ENCODE measurements at places on chromosomes 4 and X.

- no peak for DNase-seq
Measured at GRCh38 chr4:142516686-142517526, 329.2 kb downstream of the INPP4B start.

DNA sequence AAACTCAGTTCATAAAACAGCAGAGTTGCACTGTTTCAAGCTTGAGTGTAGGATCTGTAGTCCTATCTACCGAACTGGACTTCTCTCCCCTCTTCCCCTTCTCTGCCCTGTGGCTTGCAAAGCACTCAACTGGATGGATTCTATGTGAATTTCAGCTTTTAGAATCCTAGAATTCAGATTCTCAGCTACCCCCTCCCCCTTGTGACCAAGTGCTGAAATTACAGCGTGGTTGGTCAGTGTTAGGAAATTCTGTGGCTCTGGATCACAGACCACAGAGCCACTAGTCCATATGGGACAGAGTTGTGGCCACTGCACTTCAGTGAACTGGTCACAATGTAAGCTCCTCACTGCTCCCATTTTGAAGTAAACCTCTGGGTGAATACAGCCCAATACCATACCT, 64.6 kb upstream of the TRPC5 start:
- peak; percentile 2 for DNase-seq

- no peak for DNase-seq
Measured at GRCh38 chr4:74282926-74283325, 25.3 kb upstream of the EPGN start.

- DNase-seq = no peak
Measured at GRCh38 chr4:184094532-184095159, 123.0 kb downstream of the ENPP6 start.

- no peak for DNase-seq
Measured at GRCh38 chrX:110723844-110724243, 71.8 kb downstream of the CHRDL1 start.

DNA sequence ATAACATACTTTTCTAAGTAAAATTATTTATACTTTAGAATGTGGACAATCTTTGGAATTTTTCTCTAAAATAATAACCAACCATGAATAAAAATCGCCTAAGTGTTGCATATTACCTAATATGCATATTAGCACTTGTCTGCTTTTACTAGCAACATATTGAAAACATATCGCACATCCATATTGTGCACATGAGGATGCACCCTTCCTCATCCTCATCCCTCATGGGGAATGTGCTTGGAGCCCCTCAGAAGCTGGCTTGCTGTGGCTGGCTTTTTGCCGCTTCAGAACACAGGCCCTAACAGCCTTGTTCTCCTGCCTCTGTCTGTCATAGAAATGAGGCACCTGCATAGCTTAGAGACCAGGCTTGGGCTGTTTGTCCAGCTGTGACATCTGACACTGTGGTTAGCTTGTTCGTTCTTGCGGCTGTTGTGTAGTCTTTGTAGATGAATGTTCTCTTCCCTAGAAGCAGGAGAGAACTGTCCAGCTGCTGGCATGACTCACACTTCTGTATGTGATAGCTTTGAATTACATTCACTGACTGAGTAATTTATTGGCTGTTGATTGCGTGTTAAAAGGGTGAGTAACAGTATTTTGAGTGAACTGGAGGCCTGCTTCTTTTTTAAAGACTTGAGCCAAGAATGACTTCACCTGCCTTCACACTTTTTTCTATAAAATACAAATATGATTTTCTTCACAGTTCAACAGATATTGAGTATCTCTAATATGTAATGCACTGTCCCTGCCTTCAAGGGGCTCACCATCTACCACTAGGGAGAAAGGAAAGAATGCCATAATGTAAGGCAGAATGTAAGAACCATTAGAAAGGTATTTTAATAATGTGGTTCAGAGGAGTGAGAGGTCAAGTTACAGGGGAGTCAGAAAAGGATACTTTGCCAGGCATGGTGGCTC, 81.9 kb downstream of the HMGB2 start:
- peak; percentile 76 for DNase-seq

GRCh38 chr4:76803522-76803921, 94.4 kb downstream of the SOWAHB start:
- DNase-seq = no peak

GRCh38 chrX:11287505-11287904, 5.7 kb upstream of the AMELX start:
- DNase-seq = peak; percentile 26

DNA sequence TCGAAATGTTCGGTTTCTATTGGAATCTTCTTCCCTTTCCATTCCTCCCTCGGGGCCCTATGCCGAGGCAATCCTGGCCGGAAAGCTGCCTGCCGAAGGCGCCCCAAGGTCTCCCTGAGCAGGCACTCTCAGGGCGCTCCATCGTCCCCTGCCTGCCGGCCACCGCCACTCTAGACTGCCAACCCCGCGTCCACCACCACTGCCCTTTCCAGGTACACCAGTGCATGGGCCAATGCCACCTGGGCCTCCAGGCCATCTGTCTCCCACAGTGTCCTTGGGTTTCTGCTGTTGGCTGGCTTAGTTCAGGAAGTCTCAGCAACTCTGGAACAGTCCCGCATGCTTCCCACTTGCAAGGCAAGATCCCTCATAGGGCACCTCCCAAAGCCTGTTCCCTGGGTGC, 14.6 kb downstream of the CTAG1A start:
- DNase-seq = no peak

GRCh38 chr4:112633477-112634235, 3.1 kb downstream of the ZGRF1 start:
- DNase-seq = peak; percentile 50

- DNase-seq = no peak
Measured at GRCh38 chrX:152818356-152818755, 12.2 kb downstream of the CETN2 start.

DNA sequence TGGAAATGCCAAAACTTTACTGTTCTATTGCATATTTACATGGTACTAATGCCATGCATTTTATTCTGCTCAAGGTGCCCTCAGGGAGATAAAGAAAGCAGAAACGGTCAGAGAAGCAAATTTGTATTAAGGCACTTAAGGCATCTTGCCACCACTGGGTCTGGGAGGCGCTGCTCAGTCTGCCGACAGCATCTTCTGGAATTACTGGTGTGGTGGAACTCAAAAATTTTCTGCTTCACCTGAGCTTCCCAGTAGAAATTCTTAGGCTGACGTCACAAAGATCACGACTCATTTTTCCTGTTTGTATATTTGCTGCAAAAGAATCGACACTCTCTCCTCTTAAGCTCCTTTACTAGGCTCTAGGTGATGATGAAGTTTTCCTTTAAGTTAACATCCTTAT, 3.0 kb downstream of the RASSF6 start:
- DNase-seq = no peak

DNA sequence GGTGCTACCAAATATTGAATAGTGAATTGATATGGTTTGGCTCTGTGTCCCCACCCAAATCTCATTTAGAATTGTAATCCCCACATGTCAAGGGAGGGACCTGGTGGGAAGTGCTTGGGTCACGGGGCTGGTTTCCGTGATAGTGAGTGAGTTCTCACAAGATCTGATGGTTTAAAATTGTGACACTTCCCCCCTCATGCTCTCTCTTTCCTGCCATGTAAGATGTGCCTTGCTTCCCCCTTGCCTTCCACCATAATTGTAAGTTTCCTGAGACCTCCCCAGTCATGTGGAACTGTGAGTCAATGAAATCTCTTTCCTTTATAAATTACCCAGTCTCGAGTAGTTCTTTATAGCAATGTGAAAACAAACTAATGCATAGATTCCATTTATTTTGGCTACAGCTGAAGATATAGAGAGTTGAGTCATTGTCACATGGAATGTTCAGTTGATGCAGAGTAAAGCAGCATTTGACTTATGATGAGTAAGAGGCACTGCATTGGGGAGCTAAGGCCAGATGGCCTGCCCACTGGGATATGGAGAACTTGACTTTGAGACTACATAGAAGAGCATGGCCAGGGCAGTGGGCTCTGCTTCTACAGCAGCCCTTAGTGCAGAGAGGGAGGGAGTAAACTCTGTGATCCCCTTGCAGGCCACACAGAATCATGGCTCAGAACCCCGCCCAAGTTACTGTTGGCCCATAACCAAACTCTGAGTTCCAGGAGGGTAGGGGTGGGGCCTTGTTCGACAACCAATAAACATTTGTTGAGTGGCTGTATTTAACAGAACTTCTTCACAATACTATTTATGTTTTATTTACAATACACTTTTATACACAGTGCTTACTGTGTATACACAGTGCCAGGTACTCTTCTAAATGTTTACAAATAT, 34.2 kb downstream of the RAI2 start:
- no peak for DNase-seq

GRCh38 chrX:119411959-119412358, 12.8 kb downstream of the SLC25A43 start:
- DNase-seq = no peak

- DNase-seq = no peak
Measured at GRCh38 chr4:89661173-89661899, 175.6 kb downstream of the SNCA start.

GRCh38 chrX:147803948-147804347, 107.8 kb upstream of the FMR1 start:
- DNase-seq = peak; percentile 28

DNA sequence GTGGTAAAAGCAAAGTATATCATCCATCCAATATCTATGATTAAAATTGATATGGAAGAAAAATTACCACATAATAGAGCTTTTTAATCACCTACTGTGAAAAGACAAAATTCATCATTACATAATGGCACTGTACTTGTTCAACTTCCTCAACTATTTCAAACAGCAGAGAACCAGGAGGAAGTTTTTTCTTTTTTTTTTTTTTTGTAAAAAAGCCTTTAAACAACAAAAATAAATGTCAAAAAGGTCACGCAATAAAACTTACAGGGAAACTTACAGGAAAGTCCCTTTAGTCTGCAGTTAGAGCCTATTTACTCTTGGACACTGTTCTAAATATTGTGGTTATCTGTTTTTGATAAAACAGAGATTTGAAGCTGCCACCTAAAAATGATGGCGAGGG, 4.8 kb downstream of the PDGFC start:
- peak; percentile 41 for DNase-seq

- peak; percentile 82 for DNase-seq
Measured at GRCh38 chr4:158033416-158034120, 139.3 kb downstream of the GASK1B start.

- DNase-seq = no peak
Measured at GRCh38 chr4:13599159-13599558, 28.4 kb downstream of the BOD1L1 start.

DNA sequence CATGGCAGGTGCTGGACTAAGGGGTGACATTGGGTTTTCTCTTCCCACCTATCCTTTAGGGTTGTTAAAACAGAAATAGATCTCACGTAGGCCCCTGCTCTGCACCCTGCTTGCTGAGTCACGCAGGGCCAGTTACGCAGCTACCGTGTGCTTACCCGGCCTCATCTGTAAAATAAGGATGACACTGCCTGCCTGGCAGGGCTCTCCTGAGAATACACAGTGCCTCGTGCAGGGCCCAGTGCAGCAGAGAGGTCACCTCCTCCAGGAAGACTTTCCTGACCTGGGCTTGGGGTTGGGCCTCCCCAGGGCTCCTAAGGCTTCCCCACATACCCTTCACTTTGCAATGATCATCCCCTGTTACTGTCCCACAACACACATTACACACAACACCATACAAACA, 33.6 kb upstream of the JAKMIP1 start:
- DNase-seq = no peak

DNA sequence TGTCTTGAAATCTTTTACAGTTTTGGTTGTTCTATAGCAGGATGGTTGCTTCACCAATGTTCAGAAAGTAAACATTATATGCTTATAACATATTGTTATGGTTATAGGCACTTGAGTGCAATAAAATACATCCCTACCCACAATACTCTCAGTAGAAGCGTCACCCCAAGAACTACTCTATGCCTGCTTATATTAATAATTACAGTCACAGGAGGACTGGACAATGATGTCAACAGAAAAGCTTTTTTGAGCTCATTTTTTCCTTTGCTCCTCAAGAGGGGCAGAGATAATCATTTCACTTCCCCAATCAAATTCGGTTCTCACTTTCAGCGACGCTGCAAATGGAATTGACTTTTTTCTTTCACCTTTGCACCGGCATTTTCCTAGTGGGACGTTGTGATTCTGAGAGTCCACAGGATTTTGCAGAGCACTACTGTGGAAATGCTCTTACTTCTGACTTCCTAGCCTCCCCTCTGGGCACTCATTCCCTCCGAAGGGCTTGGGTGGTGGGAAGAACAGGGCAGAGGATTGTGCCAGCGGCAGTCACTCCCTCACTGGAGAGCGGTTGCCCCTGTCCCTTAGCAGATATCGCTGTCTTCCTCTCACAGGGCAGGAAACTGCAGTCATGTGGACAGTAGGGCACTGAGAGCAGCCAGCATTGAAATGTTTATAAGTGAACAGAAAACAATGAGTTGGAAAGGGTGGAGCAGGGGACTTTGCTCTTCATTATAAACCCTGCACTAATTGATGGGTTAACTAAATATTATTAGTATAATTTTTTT, 24.9 kb upstream of the SGMS2 start:
- peak; percentile 49 for DNase-seq

GRCh38 chrX:116490104-116490503, 27.3 kb upstream of the CT83 start:
- no peak for DNase-seq

DNA sequence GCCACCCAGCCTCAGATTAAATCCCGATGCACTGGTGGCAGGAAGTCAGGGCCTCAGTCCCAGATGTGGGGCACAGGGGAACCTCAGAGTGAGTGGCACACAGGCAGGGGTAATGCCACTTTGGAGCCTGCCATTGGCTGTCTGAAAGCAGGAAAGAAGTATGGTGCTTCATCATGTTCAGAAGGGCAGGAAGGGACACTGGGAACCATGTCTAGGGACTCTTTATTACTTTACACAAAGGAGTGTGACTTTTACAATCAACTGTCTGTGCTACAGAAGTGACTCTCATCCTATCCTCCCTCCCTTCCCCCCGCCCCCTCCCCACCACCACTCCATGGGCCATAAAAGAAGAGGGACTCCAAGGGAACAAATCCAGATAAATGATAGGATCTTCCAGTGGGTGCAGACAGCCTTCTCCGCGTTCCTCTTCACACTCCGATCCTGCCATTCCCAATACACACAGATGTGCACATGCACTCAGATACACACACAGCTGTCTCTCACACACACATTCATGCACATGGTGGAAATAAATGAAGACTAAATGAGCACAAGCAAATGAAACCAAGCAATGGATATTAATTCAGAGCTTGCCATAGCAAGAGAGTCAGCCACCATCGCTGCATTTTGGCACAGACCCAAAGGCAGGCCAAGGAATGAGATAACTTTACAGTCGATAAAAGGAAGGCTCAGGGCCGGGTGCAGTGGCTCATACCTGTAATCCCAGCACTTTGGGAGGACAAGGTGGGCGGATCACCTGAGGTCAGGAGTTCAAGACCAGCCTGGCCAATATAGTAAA, 2.5 kb upstream of the TMEM154 start:
- no peak for DNase-seq

DNA sequence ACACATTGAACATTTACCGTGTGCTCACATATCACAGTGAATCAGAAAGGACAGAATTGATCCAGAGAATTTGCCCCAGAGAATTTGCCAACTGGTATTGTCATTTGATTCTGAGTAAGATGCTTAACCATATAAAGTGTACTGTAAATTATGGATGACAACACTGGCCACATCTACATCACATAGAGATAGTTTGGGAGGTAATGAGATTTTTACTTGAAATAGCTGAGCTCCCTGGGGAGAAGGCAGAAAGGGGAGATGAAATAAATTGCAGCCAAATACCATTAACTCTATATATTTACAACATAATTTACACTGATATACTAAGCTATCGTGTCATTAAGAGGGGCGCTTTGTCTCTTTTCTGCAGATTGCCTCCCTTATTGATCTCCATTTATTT, 564.0 kb downstream of the KCNIP4 start:
- no peak for DNase-seq
